ENCODE measurements at places on chromosomes 6 and 20.

- DNase-seq, result no peak
Observed at GRCh38 chr6:162443101-162443500, 284.5 kb downstream of the PRKN start.

GRCh38 chr20:59725476-59726280, 121.3 kb downstream of the PHACTR3 start:
- DNase-seq, result no peak

GRCh38 chr6:68740828-68741500, 105.9 kb downstream of the ADGRB3 start:
- no peak for DNase-seq

DNA sequence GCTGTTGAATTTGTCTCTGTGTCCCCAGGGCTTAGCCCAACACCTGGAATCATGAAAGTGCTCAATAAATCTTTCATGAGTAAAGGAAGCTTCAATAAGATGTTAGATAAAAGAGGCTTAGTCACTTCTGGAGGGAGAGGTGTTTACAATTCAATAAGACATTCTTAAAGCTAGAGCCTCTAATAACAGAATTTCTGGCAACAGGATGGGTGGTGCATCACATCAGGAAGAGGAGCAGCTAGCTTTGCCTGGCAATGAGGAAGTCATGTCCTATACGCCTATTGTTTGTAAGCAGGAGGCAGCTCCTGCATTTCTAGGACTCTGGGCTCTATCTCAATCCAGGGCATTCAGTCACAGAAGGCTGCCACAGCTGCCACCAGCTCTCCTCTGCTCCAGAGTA, 638.5 kb downstream of the EPM2A start:
- DNase-seq, result no peak

- no peak for DNase-seq
Observed at GRCh38 chr6:28867086-28867409, 56.7 kb downstream of the TRIM27 start.

DNA sequence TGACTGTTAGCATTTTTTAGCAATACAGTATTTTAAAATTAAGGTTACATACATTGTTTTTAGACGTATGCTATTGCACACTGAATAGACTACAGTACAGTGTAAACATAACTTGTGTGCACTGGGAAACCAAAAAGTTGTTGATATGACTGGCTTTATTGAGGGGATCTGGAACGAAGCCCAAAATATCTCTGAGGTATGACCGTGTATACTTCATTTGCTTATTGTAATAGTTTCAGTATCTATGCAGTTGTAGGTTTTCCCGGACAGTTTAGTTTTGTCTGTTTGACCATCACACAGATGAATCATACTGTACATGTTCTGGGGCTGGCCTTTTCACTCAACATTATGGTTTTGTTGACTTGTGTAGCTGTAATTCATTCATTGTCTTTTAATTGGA, 6.9 kb upstream of the ZBTB12 start:
- DNase-seq, result no peak

- DNase-seq, result no peak
Observed at GRCh38 chr6:5115168-5115567, 30.0 kb downstream of the PPP1R3G start.

DNA sequence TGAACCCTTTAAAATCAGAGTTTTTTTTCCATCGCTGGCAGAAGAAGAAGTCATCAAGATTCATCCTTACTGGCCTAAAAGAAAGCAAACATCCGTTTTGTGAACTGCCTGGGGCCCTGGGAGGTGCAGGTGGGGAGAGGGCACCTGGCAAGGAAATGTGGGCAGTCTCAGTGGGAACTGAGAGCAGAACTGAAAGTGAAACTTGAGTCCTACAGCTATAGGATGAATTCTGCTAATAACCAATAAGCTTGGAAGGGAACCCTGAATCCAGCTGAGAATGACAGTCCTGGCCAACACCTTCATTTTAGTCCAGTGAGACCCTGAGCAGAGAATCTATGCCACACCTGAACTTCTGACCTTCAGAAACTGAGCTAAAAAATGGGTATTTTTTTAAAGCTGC, 130.1 kb upstream of the ASCC3 start:
- DNase-seq, result no peak

DNA sequence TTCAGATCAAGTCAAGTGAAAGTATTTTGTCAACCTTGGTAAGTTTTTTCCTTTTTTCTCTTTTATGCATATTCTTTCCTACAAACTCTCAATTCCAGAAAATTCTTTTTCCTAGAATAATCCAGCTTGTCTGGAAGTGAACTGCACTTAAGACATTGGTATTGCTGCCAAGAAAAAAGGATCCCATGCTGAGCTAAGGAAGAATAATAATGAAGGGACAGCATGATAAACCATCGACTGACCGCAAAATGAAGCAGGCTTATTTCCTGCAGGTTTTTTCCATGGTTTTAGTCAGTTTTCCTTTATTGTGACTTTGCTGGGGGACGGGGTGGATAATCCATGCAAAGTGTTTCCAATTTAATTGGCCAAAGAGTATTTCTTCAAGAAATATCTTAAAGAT, 857.6 kb upstream of the SLC35B3 start:
- no peak for DNase-seq

- DNase-seq, result no peak
Observed at GRCh38 chr20:55632592-55632991, 372.7 kb downstream of the CBLN4 start.

DNA sequence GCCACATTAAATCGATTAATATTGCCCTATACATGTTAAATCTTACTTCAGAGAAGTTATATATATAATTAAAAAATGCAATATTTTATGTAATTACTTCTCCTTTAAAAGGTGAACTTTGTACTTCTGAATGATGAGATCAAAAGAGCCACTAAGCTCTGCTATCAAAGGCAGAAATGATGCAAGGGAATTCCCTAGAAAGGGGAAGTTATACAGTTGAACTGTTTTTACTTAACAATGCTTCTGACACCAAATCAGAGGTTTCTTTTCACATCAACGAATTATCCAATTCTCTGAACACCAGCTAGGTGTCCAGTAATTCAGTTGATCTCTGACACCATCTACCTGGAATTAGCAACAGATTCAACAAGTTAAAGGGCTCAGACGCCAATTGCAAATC, 319.9 kb upstream of the TSHZ2 start:
- no peak for DNase-seq

DNA sequence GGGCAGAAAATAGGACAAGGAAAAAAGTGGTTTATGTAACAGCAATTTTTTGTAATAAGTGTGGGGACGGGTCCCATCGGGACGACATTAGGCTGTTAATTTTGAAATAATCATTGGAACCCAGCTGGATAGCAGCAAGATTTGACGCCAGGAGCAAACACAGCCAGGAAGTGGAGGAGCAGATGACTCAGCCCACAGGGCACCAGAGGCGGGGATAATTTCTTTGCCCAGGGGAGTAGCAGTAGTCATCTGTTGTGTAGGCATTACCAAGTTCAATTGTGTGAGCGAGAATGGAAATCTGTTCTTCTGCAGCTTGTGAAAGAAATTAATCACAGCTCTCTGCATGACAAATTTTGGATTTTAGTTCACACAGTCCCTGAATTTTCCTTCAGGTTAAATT, 22.6 kb upstream of the RIN2 start:
- DNase-seq, result peak; percentile 85

DNA sequence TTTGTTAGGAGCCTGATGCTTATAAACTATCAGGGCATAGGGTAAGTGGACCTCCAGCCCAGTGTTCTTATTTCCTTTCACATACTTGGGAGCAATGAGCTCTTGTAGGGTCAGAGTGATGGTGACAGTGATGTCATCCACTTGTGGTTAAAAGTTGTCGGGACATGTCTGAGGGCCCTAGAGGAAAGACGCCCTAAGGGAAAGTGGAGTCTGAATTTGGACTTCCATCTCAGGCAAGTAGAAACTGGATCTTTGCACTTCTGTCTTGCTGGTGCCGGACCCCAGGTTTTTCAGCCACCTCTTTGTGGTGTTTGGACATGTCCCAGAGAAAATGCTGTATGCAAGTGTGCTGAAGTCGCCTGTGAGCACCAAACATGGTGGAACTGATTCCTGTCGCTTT, 900.5 kb downstream of the C6orf118 start:
- no peak for DNase-seq

DNA sequence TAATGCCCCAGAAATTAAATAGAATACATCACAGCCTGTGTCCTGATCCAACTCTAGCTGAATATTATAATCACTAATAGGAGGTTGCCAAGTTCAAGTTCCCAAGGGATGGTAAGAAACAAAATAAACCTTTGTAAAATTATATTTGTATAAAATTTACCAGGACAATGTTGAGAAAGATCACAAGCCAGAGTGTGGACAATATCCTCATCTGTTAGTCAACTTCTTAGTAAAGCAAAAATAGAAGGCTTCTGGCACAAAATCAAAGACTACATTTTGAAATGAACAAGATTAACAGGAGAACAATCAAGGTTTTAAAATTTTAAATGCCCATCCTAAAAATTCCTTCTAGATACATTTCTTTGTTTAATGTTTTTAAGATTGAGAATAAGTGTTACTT, 290.4 kb upstream of the HSF2 start:
- DNase-seq, result no peak

DNA sequence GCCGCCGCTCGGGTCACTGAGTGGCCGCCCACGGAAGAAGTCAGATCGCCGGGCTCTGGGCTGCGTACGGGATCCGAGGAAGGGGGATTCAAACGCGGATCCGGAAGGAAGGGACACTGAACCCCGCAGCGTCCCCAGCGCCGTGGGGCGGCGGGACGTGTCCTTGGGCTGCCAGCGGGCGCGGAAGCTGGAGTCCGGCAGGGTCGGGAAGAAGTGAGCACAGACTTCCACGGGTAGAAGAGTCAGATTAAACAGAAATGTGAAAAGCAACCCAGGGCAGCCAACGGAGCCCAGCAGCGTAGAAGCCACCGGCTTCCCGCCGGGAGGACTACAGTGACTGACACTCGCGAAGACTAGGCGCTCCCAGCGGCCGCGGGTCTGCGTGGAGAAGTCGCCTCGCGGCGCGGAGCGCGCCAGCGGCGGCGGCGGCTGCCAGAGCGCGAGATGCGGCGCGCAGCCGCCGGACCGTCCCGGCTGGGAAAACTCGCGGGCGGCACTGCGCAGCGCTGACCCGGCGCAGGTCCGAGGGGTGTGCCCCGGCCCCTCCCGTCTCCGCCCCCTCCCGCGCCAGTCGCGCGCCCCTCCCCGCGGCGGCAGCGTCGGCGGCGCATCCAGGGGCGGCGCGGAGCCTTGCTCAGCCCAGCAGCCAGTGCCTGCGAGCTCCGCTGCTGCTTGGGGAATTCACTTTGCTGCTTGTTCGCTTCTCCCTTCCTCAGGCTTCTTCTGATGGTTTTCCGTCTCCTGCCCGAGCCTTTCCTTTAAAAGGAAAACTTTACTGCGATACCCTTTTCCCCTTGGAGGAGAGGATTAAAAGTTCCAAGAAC, at the start of gene SAMD5:
Gene SAMD5, plus strand, starts transcription at position 649 of the 824 bp plus-strand sequence. CDS start 239 bp downstream, outside the sequence.
- DNase-seq, result peak; percentile 2

DNA sequence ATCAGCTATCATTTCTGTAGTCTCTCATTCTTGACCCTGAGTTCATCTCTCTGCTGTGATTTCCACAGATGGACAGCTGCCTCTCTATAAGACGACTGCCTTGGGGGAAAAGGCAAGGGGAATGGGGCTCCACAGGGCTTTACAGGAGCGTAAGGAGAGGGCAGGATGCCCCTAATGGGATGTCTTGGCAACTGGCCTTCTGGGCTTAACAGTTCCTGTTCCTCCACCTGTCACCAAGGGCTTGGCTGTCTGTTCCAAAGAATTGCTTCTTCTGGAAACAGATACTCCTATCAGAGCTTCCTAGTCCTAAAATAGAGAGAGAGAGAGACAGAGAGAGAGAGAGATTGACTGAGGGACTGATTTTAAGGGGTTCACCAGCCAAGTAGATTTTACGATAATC, 181.9 kb downstream of the TMEM200A start:
- DNase-seq, result no peak

- DNase-seq, result no peak
Observed at GRCh38 chr6:23503173-23503572, 622.8 kb upstream of the NRSN1 start.

DNA sequence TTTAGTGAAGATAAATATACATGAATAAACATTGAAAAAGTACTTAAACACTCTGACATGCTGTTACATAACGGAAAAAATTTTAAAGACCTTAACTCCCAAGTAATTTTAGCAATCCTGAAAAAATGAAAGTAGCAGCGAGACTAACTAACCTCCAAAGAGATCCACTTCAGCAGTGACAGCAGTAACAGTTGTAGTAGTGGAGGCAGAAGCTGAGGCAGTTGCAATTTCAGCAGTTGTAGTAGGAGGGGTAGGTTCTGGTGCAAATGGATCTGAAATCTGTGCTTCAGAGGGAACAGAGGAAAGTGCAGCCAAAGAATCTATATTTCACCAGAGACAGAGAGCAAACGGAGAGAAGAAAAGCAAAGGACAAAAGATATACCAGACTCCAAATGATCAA, 88.8 kb downstream of the PRSS35 start:
- DNase-seq, result no peak

GRCh38 chr6:125674230-125674629, 75.2 kb upstream of the HEY2 start:
- no peak for DNase-seq

DNA sequence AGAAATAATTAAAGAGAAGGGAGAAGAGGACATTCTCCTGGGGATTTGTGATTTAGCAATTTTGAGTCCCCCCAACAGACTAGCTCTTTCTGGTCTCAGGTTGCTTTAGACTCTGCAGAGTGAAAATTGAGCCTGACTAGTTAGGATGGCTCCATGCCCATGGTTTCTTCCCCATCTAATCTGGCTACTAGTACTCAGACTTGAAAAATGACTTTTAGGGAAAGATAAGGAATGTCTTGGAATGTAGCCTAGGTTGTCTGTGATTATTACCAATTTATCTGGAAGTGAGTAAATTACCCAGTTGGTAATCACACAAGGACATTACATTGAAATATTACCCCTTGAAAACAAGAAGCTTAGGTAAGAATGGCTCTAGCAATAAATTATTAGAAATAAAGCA, 4.2 kb downstream of the BEND6 start:
- DNase-seq, result peak; percentile 38
